ENCODE measurements at places on chromosomes 11 and 22. TPM values are rescaled to one million over a fixed set of nuclear protein-coding genes. Genes with fewer than 3 reads are reported as not detected.

GRCh38 chr11:126385991-126386728 is 30.7 kb downstream of the ST3GAL4 start:
- no peak for DNase-seq

The COX8A gene
- polyA plus RNA-seq = 1,340 TPM

The FOLR3 gene
- polyA plus RNA-seq = not detected

The TUBA8 gene
- polyA plus RNA-seq = 8.9 TPM

DNA sequence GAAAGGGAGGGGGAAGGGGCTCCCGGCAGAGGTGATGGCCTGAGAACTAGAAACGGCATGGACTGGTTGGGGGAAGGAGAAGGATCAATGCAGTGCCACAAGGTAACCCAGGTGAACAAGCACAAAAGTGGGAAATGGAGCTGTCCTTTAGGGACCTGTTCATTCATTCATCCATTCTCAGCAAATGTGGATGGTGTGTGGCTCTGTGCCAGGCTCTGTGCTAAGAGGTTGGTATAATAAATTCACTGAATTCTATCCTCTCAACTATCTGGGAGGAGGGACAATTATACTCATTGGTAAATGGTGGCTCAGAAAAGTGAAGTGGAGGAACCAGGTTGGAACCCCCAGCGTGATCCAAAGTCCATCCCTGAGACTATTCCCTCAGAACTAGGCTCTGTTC is 18.6 kb upstream of the ARAP1 start:
- no peak for DNase-seq

The KRTAP5-1 gene
- not detected for polyA plus RNA-seq

The MS4A3 gene
- polyA plus RNA-seq = not detected

- DNase-seq = no peak
Observed at GRCh38 chr11:101104716-101105115, 24.9 kb downstream of the PGR start.

DNA sequence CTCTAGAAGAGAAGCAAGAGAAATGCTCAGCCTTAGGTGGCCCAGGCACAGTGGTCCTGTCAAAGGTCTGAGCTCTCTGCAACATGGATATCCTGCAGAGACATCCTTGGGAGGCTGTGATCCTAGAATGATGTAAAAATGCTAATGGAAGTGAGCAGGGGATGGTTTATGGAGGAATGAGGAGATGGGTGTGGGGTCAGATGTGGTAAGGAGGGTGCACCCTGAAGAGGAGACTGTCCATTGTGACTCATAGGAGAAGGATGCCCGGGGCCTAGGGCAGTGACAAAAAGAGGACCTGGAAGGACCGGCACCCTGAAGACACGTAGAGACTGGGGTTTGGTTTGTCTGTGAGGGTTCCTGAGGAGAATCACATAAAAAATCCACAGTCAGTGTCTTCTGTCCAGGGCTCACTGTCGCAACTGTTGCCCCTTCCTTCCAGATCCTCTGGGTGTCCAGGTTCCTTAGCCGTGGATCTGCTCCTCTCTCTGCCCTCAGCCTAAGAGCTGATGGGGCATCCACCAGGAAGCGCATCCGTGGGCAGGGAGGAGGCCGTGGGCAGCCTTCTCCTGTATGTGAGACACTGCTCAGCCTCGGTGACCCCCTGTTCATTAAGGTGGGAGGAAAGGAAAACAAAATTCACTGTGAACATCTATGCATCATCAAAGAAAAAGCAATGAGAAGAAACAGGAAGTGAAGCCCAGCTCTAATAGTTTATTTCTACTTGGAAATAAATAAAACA is 110.7 kb downstream of the VPREB1 start:
- DNase-seq = no peak

GRCh38 chr11:859394-860131 is 16.9 kb downstream of the TSPAN4 start:
- DNase-seq = peak; percentile 64

The DRICH1 gene
- 0.29 TPM for polyA plus RNA-seq

DNA sequence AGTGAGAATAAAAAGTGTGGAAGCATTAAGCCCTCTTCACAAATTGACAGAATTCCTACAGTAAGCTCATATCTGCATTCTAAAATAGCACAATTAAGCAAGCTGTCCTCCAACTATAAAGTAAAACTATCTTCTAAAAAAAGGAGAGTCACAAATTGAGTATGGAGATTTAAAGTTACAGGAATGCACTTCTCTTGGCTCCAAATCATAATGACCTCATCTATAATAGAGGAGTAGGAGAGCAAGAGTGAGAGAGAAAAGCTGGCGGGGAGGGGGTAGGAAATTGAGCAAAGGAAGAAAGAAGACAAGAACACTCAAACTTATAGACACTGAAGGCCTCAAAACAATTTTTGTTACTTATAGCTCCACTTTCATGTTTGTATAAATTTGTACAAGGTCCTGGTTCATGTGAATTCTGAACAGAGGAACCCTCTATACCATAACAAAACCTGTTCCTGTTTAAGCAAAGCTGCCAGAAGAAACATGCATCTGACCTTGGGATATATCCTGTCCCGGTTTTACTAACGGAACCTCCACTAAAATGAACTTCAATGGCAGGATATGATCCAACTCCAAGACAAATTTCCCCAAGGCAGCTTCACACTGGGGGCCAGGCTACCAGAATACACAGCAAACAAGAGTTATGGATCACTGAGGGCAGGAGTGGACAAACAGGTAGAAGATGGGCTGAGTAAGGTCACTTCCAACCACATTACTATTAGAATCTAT is 37.2 kb downstream of the SLC35F2 start:
- peak; percentile 97 for DNase-seq

DNA sequence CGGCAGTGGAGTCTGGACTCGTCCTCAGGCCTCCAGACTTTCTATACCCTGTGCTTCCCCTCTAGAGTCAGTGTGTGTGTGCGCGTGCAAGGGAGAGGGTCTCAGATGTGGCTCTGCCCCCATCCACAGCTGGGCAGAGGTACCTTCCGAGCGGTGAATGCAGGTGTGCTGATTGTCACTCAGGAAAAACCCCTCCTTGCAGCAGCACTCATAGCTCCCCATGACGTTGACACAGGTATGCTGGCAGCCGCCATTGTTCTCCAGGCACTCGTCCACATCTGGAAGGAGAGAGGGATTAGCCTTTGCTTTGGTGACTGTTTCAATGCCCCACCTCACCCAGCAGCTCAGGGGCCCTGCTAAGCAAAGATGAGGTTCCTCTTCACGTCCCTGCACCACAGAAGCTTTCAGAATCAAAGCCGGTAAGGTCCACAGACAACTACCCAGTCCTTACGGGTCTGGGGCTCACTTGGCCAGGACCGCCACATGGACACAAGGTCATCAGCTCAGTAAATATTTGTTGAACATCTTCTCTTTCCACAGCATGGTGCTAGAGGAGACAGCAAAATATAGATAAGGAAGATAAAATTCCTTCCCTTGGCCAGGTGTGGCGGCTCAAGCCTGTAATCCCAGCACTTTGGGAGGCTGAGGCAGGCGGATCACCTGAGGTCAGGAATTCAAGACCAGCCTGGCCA is 16.9 kb downstream of the SCUBE2 start:
- no peak for DNase-seq

- DNase-seq = no peak
Observed at GRCh38 chr11:123672568-123672967, 18.1 kb upstream of the SCN3B start.

The CCDC116 gene
- polyA plus RNA-seq = 0.21 TPM

GRCh38 chr11:61587541-61587941 is 6.7 kb upstream of the SYT7 start:
- no peak for DNase-seq

DNA sequence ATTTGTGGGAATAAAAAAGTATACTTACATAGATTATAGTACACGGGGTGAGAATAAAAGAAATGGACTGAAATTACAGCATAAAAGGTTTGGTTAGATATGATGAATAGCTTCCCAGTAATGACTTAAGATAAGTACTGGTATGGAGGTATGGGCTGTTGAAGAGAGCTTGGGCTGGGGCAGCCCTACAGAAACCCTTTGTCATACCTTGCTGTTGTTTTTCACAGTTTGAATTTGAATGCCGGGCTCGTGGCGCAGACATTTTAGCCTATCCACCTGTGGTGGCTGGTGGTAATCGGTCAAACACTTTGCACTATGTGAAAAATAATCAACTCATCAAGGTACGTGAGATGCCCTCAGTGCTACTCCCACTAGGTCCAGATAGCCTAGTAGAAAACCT is 42.3 kb upstream of the RBX1 start:
- no peak for DNase-seq

DNA sequence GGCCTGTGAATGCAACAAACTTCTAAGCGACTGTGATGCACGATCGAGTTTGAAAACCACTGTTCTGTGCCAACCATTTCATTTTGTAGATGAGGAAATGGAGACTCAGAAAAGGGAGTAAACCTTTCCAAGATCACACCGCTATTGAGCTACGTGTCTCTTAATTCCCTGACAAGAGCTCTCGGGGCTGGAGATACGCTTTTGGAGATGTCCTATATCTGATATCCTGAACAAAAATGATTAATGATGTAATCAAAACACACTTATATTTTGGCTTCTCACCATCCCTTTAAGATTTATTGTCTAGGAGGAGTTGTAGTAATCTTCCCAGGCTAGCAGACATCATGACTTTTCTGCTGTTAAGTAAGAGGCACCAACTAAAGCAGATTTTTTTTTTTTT is 1.7 kb upstream of the PARVA start:
- no peak for DNase-seq

GRCh38 chr11:126082251-126083109 is 19.8 kb upstream of the CDON start:
- DNase-seq = no peak

The OR10A2 gene
- not detected for polyA plus RNA-seq

The HYOU1 gene
- polyA plus RNA-seq = 318 TPM

The FERMT3 gene
- 100 TPM for polyA plus RNA-seq

The CNIH2 gene
- 0.46 TPM for polyA plus RNA-seq

The PYGM gene
- polyA plus RNA-seq = 0.10 TPM

DNA sequence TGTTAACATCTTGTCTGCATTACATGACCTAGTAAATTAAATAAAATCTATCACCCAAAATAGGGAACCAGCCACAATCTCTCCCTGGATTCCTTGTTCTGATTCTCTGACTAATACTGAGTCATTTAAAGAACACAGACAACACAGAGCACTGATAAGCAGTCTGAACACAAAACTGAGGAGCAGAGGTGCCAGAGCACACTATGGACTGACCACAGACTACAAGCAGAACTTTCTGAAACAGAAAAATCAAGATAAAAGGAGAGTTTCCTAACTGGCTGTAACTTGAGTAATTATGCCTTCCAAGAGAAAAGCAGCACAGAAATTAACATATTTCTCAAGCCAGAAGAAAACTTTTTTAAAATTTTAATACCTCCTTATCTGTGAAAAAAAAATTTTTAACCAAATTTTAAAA is 128.8 kb downstream of the SGSM3 start:
- DNase-seq = peak; percentile 89

- DNase-seq = no peak
Observed at GRCh38 chr22:50583294-50583861, 729 bp upstream of the CHKB start.

GRCh38 chr22:24159650-24160049 is 21.6 kb upstream of the SUSD2 start:
- no peak for DNase-seq

All from endothelial cell of umbilical vein (primary cell).